NCI-H1436 treated with DMSO at 0.1 percent for 48 hours (cell line): ENCODE measurements at places on chromosomes 12 and 14.

GRCh38 chr14:50067723-50068495 is 48.5 kb downstream of the VCPKMT start:
- DNase-seq = no peak

DNA sequence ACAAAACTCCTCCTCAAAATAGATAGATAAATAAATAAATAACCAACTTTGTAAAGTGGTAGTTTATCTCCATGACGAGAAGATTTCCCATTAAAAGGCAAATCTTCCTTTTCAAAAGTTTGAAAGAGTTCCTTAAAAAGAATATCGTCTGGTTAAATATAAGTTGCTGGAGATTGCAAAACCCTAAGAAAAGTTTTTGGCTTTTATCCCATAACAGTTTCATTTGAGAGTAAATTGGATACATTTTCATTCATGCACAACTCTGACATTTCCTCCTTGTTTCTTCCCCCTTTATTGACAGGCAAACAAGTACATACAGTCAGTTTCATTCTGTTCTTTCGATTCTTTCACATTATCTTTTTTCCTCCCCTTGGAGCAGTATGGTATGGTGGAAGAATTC is 45.4 kb upstream of the BTG1 start:
- no peak for DNase-seq

- DNase-seq = no peak
Measured at GRCh38 chr14:77097006-77097699, 905 bp upstream of the CIPC start.

GRCh38 chr14:92933481-92933880 is 10.5 kb downstream of the CHGA start:
- DNase-seq = no peak

- DNase-seq = no peak
Measured at GRCh38 chr12:45398552-45398951, 182.7 kb downstream of the ANO6 start.

GRCh38 chr14:34297786-34298520 is 164.1 kb downstream of the SPTSSA start:
- DNase-seq = no peak

DNA sequence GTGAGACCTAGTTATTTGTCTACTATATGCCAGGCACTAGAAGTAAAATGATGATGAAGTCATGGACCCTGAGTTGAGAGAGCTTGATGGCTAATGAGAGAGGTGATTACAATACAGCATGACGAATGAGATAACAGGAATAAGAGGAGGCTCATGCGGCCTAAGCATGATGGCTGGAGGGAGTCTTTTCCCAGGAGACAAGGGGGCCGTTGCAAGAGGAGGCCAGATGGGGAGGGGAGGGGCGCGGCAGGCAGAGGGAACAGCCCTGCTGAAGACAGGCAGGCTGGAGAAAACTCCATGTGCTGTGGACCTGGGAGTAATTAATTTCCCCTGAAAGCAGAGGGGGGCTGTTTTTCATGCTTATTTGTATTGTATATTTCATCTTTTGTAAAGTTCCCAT is 144.7 kb upstream of the RFLNA start:
- peak; percentile 28 for DNase-seq

DNA sequence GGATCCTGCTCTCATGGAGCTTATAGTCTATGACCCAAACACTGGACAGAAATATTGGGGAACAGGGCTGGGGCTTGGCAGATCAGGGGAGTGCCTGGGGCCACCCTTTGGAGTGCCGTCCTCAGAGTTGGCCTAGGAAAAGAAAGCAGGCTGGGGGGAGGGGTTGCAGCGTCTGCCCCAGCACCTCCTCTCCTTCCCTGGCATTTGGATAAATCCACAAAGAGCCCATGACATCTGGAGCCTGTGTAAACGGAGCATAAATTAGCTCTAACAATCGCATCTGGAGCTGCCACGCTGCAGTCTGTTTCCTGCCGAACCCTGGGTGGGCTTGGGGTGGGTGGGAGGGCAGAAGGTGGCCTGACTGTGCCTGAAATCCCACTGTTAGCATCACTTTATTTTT is 63.8 kb downstream of the MVK start:
- no peak for DNase-seq

DNA sequence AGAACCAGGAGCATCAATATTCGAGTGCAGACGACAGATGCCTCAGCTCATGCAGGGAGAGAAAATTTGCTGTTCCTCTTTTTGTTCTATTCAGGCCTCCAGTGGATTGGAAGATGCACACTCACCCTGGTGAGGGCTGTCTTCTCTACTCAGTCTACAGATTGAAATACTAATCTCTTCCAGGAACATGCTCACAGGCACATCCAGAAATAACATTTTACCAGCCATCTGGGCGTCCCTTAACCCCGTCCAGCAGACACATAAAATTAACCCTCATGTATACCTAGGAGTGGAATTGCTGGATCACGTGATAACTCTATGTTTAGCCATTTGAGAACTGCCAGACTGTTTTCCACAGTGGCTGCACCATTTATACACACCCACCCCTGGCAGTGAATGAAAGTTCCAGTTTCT is 4.5 kb upstream of the OAS2 start:
- DNase-seq = no peak

- DNase-seq = no peak
Measured at GRCh38 chr14:70943838-70944237, 36.6 kb downstream of the PCNX1 start.

DNA sequence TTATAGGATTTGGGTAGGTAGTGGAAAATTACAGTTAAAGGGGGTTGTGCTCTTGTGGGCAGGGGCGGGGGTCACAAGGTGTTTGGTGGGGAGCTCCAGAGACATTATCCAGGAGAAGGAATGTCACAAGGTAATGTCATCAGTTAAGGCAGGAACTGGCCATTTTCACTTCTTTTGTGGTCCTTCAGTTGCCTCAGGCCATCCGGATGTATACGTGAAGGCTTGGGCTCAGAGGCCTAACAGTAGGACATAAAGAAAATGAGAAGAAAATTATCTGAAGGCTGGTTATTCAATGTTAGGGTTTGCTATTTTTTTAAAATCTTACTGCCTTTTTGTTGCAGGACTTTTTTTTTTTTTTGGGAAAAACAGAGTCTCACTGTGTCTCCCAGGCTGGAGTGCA is 2.5 kb upstream of the PSEN1 start:
- DNase-seq = no peak

GRCh38 chr12:107992870-107993451 is 136.1 kb upstream of the WSCD2 start:
- no peak for DNase-seq

GRCh38 chr14:72590577-72590976 is 303.3 kb downstream of the DPF3 start:
- no peak for DNase-seq

DNA sequence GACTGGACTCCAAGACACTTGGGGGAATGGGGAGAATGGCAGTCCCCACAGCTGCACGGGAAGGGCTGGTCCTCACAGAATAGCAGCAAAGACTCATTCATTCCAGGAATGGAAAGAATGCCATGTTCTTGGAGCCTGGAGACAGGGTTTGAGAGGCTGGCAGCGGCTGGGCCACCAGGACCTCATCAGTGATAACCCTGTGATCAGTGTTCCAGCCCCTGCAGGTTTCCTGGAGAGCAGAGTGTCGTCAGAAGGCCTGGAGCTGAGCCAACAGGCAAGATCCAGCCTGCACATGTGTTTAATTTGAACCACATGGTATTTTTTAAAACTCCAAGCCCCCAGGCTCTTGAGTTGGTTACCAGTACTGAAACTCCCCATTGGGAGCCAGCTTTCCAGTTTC is 11.3 kb downstream of the BDKRB1 start:
- peak; percentile 20 for DNase-seq

- peak; percentile 20 for DNase-seq
Measured at GRCh38 chr12:104064031-104064841, at the start of gene HCFC2. Gene HCFC2, plus strand, starts transcription at chr12:104064531. Its CDS starts 30 bp downstream, at chr12:104064561.

DNA sequence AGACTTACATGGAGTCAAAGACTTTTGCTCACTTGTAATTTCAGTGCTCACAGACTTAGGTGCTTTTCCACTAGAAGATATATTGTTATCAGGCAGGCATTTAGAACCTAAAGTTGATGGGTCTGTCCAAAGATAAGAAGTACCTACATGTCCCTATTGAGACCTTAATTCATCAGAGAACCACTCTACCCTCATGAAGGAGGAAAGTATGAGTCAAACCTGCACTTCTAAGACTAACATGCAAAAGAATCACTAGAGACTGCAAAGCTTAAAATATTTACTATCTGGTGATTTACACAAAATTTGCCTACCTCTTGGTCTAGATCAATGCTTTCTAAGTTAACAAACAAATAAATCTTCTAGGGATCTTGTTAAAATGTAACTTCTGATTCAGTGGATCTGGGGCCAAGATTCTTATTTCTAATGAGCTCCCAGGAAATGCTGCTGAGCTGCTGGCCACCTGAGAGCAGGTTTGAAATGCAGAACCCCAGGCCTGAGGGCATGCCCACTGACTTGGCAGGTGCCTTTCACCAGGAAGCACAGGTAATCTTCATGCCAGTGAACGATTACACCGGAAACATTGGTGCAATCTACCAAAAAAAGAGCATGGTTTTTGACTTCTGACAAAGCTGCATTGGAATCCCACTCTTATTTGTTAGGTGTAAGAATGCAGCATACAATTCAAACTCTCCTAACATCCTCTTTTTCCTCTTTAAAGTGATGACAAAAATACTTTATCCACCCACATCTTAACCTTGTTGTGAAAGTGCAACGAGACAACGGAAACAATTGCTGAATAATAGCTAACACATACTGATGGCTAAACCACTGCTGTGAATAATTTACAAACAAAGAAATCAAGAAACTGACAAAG is 214.2 kb downstream of the ADAMTS20 start:
- no peak for DNase-seq

DNA sequence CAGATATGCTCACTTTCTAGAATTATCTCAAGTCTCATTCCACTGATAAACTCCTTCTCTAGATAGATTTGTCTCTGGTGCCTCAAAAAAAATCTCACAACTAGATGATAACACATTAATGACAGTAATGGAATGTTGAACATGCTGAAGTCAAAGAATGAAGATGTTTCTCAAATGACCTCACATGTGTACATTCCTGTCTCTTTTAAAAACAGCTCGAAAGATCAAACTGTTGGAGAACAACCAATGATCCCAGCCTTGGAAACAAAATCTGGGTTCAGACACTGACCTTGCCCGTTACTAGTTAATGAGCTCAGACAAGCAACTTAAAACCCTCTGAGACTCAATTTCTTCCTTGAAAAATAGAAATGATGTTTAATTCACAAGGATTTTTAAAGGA is 44.7 kb upstream of the KCNJ8 start:
- no peak for DNase-seq

GRCh38 chr12:124790650-124791400 is 72.8 kb downstream of the SCARB1 start:
- DNase-seq = peak; percentile 17

- no peak for DNase-seq
Measured at GRCh38 chr12:48069241-48069640, 36.6 kb downstream of the SENP1 start.

DNA sequence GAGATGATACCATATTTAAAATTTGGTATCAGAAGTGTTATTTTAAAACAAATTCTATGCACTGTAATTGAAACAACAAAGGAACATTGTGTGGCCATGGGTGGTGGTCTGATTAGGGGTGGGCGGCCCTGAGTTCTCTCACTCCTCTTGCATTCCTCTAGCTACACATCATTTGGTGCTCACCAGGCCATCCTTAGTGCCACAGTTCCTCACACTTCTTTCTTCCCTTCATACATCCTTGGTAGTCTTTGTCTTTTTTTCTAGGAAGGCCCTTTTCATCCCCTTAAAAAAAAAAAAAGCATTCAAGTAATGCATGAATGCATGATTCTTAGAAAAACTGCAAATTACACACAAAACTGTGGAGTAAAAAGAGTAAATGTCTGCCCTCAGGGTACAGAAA is 2.4 kb upstream of the MANSC4 start:
- no peak for DNase-seq

DNA sequence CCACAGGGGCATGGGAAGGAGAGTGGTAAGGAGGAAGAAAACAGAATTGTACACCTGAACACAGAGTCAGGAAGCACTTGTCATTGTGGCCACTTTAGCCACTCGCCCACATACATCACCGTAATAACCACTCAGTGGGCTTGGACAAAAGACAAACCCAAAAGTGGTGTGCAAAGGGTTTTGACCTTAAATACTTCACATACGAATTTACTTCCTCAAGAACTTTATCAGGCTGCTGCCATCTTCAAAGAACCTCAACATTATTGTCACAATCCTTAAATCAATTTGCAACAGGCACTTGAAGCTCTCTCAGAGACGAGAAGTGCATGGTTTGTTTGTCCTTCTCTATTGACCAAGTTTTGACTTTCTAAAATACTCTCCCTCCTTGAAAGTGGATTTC is 187.3 kb upstream of the EGLN3 start:
- no peak for DNase-seq

- no peak for DNase-seq
Measured at GRCh38 chr14:24147761-24148428, 597 bp downstream of the RNF31 start.

DNA sequence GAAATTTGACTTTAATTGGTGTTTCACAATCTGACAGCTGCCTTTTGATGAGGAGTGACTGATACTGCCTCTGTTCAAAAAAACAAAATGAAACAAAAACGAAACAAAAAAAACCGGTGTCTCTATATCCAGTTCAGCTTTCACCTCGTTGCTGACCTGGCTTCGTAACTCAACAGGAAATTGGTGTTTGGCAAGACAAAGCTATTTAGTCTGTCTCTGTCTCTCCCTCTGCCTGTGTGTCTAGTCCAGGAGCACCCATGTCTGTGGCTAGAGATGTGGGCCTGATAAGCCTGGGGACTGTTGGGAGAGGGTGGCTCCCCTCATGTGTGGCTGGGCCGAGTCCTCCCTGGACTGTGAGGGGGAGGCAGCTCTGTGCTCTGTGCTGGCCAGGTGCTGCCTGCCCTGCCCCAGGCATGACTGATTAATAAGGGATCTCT is 11.3 kb downstream of the CACNA1C start:
- DNase-seq = no peak

GRCh38 chr12:4987076-4988046 is 56.3 kb upstream of the KCNA5 start:
- peak; percentile 7 for DNase-seq

- peak; percentile 1 for DNase-seq
Measured at GRCh38 chr14:70642303-70643235, 853 bp downstream of the TTC9 start.

GRCh38 chr12:70581208-70581607 is 56.0 kb downstream of the PTPRB start:
- DNase-seq = no peak

- no peak for DNase-seq
Measured at GRCh38 chr12:27424631-27425230, 21.8 kb upstream of the SMCO2 start.
